ENCODE measurements at places on chromosomes 5 and 9. TPM values are rescaled to one million over a fixed set of nuclear protein-coding genes. Genes with fewer than 3 reads are reported as not detected.

DNA sequence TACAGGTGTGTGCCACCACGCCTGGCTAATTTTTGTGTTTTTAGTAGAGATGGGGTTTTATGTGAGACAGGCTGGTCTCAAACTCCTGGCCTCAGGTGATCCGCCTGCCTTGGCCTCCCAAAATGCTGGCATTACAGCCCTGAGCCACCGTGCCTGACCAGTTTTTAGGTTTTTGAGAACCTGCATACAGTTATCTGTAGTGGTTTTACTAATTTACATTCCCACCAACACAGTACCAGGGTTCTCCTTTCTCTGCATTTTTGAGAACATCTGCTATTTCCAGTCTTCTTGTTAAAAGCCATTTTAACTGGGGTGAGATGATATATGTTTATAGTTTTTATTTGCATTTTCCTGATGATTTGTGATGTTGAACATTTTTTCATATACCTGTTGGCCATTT, 12.8 kb downstream of the DMXL1 start:
- no peak for DNase-seq

DNA sequence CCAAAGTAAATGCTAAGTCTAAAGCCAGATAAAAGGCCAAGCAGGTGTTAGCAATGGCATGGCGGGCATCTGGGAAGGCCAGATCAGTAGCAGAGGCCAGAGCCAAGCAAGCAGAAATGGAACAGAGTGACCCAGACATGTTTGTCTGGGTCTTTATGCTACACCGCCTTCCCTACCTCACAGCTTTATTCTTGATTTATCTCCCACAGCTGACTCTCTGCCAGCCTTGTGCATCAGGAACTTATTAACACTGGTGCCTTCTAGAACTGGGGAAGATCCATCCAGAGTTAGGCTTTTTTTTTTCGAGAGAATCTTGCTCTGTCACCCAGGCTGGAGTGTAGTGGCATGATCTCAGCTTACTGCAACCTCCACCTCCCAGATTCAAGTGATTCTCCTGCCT, 112.5 kb upstream of the SLC44A1 start:
- no peak for DNase-seq

Gene GLDC
- 12.2 TPM for polyA plus RNA-seq

GRCh38 chr9:135952664-135953206, 8.4 kb downstream of the UBAC1 start:
- no peak for DNase-seq

GRCh38 chr9:91315191-91315590, 46.5 kb downstream of the AUH start:
- no peak for DNase-seq

Gene LIX1
- polyA plus RNA-seq, result 0.76 TPM

GRCh38 chr5:33793276-33793675, 98.5 kb downstream of the ADAMTS12 start:
- DNase-seq, result no peak

Gene ARL14EPL
- polyA plus RNA-seq, result 0.21 TPM

DNA sequence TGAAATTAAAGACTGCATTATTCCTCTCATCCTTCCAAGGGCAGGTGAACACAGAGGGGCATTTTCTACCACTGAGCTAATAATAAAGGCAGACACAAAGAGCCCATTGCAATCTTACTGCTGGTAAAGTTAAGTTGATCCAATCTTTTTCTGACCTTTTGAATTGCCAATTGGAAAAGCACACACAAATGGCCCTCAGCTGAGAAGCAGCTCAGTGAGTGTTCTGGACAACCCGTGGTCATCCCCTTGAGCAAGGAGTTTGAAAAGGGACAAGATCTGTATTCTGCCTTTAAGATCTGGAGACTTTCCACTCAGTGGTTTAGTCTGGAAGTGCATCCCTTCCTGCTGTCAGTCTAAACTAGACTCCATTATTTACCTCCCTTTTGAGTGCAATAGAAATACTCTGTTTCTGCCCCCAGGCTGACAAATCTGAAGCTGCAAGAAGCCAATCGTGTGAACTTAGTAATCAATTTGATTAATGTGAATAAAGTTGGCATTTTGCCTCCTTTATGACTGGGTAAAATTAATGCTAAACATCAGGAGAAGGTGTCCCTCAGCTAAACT, 835.7 kb downstream of the MAT2B start:
- no peak for DNase-seq

GRCh38 chr5:179284751-179285631, 60.3 kb downstream of the ADAMTS2 start:
- no peak for DNase-seq

Gene PGM5
- 19.4 TPM for polyA plus RNA-seq

DNA sequence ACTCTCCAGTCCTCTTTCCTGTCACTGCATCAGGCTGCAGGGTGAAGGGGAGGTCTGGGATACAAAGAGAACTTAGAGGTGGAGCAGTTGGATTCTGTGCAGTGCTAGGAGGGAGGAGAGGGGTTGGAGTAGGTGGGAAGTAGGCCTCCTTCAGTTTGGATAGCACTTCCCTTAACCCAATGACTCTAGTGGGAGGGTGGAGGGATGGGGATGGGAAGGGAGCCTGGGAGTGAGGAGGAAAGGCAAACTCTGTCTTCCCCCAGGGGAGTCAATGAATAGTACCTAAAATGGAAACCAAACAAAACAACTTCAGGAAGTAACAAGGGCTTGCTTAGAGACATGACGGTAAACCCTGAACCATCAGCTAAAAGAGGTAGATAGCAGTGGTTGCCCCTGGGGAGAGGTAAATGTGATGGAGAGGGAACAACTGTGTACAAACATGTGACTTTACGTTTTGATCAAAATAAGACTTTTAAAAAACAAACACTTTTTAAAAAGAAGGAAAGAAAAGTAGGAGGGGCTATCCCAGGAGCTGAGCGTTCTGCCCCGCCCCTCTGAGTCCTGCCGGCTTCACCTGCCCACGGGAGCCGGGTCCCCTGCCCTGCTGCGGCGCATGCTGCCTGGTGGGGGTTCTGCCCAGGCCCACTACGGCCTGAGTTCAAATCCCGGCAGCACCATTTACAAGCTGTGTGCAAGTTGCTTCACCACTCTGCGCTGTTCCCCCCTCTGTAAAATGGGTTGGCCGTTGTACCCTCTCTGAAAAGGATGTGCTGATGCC, 30.9 kb downstream of the GSN start:
- DNase-seq, result no peak

DNA sequence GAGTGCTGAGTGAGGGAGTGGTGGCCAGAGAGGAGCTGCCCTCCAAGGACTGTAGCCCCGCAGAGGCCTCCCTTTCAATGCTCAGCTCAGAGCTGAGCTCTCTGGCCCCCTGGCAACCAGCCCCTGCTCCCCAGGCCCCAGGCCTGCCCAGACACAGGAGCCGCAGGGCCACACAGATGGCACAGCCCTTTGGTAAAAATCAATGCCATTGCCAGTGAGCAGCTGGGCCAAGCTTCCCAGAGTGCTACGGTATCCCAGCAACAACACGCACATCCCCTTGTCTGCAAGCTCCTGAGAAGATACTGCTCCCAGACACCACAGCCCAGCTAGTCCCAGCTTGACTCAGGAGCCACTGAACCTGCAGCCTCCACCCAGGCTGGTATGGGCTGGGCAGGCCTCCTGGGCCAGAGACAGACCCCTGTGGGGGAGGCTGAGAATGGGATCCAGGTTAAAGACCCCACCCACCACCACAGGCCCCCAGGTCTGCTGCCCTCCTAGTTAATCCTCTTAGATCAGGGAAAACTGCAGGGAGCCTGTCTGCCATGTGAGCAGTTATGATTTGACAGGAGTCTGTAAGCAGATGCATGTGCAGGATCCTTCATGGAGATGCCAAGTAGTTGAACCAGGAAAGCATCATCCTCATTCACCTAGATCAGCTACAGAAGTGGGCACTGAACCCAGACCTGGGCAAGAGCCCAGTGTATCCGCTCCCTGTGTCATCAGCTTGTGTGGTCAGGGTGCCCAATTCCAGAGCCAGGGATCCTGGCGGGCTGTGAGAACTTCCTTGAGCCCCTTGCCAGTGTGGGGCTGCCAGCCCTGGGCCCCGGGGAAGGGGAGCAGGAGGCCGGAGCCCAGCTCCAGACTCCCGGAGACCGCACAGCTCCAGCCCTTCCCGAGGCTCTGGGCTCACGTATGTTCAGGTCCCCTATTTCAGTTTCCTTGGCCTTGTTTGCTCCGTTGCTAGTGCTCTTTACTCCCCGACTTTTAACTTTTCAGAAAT, 26.7 kb upstream of the ADAMTS2 start:
- DNase-seq, result no peak

DNA sequence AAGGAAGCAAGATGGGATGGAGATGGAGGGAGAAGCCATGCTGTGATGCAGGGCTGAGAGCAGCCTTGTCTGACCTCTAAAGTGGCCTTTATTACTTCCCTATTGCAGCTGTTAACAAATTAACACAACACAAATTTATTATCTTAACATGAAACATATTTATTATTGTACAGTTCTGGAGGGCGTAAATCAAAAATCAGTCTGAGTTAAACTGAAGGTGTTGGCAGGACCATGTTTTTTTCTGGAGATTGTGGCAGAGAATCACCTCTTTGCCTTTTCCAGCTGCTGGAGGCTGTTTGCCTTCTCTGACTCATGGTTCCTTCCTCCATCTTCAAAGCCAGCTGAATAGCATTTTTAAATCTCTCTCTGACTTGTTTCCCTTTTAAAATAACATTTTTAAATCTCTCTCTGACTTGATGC, 7.2 kb upstream of the MCC start:
- DNase-seq, result no peak

DNA sequence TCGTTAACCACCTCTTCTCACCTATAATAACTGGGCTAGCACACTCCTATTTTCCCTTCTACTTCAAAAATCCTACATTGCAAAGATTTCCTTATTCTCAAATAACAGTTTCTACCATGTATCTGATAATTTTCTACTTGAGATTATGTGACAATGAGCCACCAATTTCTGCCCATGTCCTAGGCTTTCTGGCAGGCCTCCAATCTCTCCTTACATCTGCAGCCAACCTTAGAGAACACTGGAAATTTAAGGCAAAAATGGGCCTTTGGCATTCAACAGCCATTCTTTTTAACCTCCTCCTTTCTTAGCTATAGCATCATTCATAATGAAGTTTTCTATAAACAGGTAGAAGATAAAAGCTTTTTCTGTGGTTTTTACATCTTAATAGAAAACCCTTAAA, 225.1 kb downstream of the ARRDC3 start:
- no peak for DNase-seq

Gene PHF24
- polyA plus RNA-seq, result 44.8 TPM

GRCh38 chr9:16726718-16727451, 143.6 kb downstream of the BNC2 start:
- peak; percentile 84 for DNase-seq

GRCh38 chr9:38680837-38681445, 39.0 kb downstream of the FAM240B start:
- no peak for DNase-seq

GRCh38 chr5:174511714-174512253, 212.6 kb upstream of the MSX2 start:
- no peak for DNase-seq

- no peak for DNase-seq
Observed at GRCh38 chr5:122586351-122586750, 188.5 kb upstream of the SNX2 start.

DNA sequence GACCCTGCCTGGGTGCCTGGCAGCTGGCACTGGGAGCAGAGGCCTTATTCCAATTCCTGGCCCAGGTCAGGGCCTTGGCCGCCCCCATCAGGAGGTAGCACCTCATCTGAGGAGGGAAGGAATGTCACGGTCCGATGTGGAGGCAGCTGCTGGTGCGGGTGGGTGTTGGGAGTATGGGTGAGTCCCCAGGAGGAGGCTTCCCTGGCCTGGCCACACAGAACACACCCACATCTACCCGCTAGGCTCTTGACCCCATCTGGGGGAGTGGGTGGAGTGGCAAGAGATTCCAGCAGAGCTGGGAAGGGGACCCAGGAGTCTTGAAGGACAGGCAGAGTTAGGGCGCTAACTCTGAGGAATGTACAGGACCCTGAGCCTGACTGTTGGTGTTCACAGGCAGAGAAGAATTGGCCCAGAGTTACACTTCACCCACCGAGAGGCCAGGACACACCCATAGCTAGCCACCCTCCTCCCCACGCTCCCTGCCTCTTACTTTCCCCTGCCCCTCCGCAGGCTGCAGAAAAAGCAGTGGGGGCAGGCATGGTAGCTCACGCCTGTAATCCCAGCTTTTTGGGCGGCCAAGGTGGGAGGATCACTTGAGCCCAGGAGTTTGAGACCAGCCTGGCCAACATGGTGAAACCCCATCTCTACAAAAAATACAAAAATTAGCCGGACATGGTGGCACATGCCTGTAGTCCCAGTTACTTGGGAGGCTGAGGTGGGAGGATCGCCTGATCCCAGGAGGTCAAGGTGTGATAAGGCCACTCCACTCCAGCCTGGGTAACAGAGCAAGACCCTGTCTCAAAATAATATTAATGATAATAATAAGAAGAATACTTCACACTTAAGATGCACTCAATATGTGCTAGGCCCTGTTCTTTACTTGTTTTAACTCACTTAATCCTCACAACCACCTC, 6.0 kb downstream of the OLFML2A start:
- DNase-seq, result peak; percentile 6

- no peak for DNase-seq
Observed at GRCh38 chr5:109695005-109695926, 5.5 kb downstream of the MAN2A1 start.

DNA sequence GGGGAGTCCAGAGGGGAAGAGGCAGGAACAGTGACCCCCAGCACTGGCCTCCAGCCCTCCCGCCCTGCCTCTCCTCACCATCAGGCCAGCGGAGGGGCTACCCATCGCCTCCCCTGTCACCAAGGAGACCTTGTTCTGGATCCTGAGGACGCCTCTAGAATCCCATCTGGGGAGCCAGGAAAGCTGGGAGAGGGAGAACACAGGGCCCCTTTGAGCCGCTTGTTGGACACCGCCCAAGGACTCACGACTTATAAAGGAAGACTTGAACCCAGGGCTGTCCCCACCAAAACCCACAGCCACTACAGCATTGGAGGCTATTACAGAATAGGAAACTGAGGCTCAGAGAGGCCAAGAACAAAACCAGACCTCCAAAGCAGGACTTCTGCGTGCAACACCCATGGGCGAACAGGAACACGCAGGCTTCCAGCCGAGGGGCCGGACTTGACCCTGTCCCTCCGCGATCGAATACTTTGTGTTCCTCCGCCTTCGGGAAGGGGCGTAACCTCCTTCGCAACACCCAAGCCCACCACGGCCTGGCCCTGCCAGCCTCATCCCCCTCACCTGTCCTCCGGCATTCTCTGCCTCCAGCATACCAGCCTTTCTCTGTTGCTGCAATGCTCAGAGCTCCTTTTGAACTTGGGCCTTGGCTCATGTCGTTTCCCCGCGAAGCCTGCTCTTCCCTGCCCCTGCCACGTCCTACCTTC, 54.2 kb downstream of the C9orf50 start:
- DNase-seq, result no peak

- DNase-seq, result no peak
Observed at GRCh38 chr9:72728031-72728770, 206.8 kb downstream of the TMC1 start.
